ENCODE measurements at places on chromosomes 2 and 18. TPM values are rescaled to one million over a fixed set of nuclear protein-coding genes. Genes with fewer than 3 reads are reported as not detected.

Gene ASTL
- polyA plus RNA-seq, result 0.29 TPM

Gene INHBB
- 0.58 TPM for polyA plus RNA-seq

Gene ADGRF3
- 0.26 TPM for polyA plus RNA-seq

Gene MAL
- 12.7 TPM for polyA plus RNA-seq

Gene COL3A1
- polyA plus RNA-seq, result 59.3 TPM

Gene UGT1A10
- not detected for polyA plus RNA-seq

Gene DCDC2C
- polyA plus RNA-seq, result 0.03 TPM

Measured in spleen (tissue), 13 donors.